Fibroblast of skin of right quadriceps (primary cell): ENCODE measurements at places on chromosomes 6 and 20.

DNA sequence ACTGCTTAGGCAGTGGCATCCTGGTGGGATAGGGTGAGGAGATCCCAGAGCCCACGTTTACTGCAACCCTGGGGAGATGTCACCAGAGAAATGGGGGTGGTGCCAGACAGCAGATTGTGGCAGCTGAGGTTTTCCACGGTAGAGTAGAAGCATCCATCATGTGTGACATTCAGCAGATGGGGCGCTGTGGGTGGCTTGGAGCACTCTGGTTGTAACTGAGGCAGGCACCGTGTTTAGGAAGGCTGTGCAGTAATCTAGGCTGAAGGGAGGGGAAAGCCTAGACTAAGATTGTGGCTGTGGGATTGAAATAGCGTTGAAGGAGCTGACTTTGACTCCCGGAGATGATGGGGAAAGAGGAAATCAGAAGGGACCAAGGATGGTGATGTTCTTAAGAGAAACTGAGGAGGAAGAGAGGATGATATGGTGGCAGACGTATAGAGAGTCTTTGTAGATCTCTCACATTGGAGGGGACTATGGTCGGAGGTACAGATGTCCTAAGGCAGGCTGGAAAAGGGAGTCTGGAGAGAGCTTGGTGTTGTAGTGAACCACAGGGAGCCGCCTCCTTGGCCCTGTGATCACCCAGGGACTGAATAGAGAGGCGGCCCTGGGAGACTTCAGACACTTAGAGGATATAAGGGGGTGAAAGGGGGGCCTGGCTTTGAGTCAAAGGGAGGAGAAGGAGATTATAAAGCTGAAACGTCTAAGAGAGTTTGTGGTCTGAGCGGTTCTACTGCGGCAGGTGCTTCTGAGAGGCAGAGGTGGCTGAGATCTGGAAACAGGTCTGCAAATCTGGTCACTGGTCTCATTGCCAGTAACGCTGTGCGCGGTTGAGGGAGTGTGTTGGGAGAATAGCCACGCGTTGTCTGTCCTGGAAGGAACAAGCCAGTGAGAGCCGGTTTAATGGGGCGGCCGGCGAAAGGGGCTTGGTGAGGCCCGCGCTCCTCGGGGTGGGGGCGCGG is 792 bp upstream of the MICA start:
- peak; percentile 6 for DNase-seq

- DNase-seq = no peak
These were observed at the start of gene ADGRF5 for GRCh38 chr6:46921731-46922130. Gene ADGRF5, minus strand, starts transcription at chr6:46921938. Its CDS starts 15,176 bp downstream, at chr6:46906762.

DNA sequence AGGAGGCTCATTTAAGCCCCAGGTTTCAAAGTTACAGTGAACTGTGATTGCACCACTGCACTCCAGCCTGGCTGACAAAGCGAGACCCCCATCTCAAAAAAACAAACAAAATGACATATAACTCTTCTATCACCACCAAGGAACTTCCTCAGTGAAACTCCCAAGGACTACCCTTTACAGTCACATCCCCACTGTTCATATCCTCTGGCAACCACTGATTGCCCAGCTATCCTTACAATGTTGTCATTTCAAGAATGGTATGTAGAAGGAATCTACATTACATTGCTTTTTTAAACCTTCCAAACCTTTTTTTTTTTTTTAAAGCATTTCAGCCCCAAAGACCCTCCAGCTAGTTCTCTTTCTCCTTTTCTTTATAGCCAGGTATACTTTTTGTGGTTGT is 123.1 kb upstream of the CARMIL1 start:
- DNase-seq = peak; percentile 15

DNA sequence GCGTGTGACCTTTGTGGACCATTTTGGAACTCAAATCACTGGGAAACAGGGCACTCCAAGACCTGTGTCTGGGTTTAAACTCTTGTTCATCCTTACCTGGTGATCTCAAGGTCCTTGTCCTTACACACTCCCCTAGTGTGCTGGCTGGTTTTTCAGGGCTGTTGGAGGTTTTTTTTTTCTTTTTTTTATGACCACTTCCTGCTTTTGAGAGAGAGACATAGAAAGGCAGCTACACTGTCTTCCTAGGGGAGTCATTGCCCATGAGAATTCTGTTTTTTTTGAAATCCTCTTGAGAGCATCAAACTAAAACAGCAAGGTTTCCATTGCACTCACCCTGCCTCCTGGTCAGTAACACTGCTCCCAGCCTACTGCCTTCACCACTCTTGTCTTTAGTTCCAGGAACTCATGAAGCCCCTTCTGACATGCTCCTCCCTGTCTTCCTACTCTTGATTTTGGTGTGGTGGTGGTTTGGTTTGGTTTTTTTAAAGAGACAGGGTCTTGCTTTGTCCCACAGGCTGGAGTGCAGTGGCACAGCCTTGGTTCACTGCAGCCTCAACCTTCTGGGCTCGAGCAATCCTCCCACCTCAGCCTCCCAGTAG is 28.6 kb downstream of the PRPH2 start:
- DNase-seq = no peak

- DNase-seq = peak; percentile 45
These were observed 138.9 kb downstream of the TMEM242 start for GRCh38 chr6:157184202-157185015.

GRCh38 chr20:54118220-54119001 is 48.0 kb upstream of the BCAS1 start:
- DNase-seq = no peak

DNA sequence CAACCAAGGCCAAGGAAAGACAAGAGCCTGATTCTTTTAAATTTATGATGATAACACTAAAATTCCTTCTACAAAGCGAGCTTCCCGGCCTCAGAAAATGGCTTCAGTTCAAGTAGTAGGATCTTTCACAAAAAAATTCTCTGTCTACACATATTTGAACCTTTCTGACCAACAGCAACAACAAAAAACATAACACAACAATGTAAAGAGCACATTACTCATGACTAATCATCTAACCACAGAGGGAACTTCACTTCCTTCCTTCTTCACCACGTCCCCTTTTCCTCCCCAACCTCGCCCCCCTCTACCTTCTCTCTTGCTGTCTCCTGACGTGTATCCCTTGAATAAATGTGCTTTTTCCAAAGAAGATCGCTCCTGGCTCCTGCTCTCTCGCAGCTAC is 228.2 kb downstream of the MYLK4 start:
- peak; percentile 71 for DNase-seq

- no peak for DNase-seq
These were observed 10.5 kb downstream of the MTG2 start for GRCh38 chr20:62193079-62194025.

GRCh38 chr6:109794201-109794923 is 103.3 kb downstream of the FIG4 start:
- peak; percentile 88 for DNase-seq

GRCh38 chr6:129115471-129115870 is 232.5 kb downstream of the LAMA2 start:
- no peak for DNase-seq

DNA sequence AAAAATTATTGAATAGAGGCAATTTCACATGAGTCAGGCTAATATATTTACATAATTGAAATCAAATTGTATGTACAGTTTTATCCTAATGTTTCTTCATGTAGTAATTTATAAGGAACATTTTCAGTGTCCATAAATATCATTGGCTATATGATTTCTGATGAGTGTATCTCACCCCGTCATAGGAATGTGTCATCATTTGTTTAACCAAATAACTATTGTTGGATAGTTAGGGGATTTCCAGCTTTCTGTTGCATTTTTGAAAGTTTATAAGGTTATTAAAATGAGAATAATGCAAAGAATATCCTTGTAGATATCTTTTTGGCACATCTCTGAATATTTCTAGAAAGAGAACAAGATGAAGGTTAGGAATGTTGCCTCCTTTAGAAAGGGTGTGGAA is 39.0 kb downstream of the SYTL3 start:
- no peak for DNase-seq

DNA sequence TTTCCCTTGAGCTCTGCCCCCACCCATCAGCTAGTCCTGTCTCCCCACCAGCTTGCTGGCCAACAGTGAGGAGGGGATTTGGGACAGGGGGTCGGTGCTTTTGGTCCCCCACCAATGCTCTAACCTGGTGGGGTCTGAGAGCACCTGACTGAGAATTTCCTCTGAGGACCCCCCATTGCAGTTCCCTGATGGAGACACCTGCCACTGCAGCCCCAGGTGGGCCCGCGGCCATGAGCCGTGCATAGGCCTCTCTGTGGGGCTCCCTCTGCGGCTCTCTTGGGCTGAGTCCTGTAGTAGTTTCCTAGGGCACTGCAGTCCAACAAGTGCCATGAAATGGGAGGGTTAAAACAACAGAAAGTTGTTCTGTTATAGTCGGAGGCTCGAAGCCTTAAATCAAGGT is 172.2 kb upstream of the SNX9 start:
- no peak for DNase-seq

DNA sequence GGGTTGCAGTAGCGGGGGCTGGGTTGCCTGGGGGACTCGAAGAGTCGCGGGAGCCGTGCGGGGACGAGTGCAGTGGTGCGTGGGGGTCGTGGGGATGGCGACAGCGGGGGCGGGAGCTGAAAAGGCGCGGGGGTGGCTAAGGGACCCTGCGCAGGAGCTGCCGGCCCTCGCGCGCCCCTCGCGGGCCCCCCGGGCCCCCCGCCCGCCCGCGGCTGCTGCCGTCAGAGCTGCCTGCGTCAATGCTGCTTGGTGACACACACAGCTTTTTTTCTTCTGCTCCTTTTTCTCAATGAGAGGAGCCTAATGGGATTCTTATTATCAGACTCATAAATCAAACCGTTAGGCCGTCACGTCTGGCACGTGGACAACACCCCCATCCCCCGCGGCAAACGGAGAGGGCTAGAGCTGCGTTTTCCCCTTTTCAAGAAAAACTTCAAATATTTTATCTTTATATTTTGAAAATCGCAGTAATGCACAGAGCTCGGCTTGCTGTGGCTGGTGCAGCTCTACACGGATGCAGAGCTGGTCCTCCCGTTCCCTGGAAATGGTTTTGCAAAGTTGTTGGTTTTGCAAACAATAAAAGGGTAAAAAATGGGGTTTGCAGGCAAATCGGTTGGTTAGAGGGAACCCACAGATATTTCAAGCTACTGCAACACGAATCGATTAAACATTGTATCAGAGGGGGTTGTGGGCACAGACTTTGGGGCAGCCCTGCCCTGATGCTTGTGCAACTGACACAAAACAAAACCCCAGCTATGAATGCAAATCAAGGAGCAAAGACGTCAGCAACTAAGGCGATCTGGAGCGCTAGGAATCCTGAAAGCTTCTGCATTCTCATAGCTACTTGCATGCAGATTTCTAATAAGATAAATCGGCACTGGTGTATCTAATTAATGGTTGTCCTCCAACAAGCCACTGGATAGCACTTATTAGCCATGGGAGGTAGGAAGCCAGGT is 161.4 kb downstream of the TBXT start:
- DNase-seq = peak; percentile 93

- no peak for DNase-seq
These were observed 45.8 kb downstream of the EPM2A start for GRCh38 chr6:145689529-145689928.

DNA sequence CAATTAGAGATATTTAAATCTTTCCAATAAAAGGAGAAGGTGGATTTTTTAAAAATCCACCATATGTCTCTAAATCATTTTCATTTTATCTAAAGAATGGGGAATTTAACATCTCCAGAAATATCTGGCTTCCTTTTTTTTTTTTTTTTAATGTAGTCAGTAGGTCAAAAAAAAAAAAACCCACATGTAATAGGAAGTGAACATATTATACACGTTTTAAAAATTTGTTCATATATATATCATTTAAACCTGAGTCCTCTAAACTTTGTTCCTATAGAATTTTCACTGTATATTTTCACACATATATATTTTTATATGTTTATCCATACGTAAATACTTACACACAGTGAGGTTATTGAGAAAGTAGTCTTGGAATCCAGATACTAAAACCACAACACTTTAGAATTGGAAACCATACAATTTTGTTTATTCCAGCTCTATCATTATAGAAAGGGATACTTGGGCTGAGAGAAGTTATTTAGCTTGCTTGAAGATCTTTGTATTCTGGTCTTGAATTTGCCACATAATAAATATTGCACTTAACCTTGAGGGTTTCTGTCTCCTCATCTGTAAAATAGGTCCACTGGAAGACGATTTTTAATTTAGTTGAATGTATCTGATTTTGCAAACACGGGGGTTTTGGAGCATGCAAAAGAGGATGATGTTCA is 62.1 kb upstream of the ZNF217 start:
- DNase-seq = peak; percentile 77

- DNase-seq = no peak
These were observed 111.4 kb upstream of the ATXN1 start for GRCh38 chr6:16872543-16873235.

GRCh38 chr6:108115598-108116058 is 41.1 kb upstream of the OSTM1 start:
- DNase-seq = peak; percentile 15

DNA sequence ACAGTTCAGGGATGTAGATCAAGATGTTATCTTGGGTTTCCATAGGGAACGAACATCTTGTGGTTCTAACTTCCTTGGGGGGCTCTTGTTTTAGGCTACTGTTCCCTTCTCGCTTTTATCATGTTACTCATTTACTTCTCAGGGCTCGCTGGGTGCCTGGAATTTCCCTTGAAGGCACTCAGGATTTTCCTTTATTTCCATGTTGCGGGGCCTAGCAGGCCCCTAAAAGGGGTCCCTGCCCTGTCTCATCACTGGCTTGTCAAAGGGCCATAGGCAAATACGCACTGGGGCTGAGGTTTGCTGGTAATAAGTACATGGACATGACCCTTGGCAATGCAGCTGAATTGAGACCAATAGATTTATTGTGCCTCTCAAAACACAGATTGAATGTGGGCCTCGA is 262.3 kb downstream of the CDH4 start:
- DNase-seq = no peak

DNA sequence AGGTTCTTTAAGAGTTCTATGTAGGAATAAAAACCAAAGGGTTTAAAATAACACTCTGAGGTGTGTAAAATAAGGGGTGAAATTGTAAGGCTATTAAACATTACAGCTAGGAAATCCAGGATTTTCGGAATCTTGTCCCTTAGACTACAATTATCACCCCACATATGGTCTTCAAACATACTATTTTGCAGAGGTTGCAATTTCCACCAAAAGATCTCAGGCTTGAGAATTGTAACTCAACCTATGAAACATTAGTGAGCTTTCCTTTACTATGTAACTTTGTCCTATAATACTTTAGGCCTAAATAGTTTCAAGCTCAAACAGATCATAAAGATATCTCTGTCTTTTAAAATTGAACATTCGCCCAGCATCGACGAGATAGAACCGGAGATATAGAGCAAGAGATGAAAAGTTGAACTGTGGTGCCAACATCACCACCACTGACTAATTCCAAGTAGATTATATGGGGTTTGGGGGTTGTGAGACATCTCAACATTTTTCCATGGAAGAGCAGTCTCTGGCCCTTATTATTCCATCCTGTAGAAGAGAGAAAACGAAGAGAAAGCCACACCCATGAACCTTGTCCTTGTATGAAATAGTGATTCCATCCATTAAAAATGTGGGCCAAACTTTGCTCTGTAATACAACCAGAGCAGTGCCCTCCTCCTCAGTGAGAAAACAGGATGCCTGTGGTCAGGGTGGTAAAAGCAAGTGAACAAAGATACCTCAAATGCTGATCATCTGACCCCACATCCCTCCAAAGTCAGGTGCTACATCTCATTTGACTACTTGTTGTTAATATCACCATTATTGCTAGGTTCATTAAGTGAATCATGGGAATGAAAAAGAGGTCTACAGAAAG is 284.5 kb upstream of the GJE1 start:
- no peak for DNase-seq
